ENCODE measurements at places on chromosomes 7 and 10.

GRCh38 chr10:44696496-44696895 is 214.6 kb upstream of the TMEM72 start:
- DNase-seq: no peak

GRCh38 chr10:14322526-14323188 is 8.1 kb downstream of the FRMD4A start:
- no peak for DNase-seq

- DNase-seq: no peak
Measured at GRCh38 chr10:91555455-91555854, 77.4 kb downstream of the PPP1R3C start.

- DNase-seq: no peak
Measured at GRCh38 chr7:144786522-144786921, 49.3 kb downstream of the TPK1 start.

- DNase-seq: no peak
Measured at GRCh38 chr7:47743965-47744591, 162.2 kb upstream of the TNS3 start.

GRCh38 chr10:96414303-96414702 is 55.5 kb upstream of the OPALIN start:
- no peak for DNase-seq

GRCh38 chr7:44469461-44470134 is 20.9 kb downstream of the NUDCD3 start:
- no peak for DNase-seq

DNA sequence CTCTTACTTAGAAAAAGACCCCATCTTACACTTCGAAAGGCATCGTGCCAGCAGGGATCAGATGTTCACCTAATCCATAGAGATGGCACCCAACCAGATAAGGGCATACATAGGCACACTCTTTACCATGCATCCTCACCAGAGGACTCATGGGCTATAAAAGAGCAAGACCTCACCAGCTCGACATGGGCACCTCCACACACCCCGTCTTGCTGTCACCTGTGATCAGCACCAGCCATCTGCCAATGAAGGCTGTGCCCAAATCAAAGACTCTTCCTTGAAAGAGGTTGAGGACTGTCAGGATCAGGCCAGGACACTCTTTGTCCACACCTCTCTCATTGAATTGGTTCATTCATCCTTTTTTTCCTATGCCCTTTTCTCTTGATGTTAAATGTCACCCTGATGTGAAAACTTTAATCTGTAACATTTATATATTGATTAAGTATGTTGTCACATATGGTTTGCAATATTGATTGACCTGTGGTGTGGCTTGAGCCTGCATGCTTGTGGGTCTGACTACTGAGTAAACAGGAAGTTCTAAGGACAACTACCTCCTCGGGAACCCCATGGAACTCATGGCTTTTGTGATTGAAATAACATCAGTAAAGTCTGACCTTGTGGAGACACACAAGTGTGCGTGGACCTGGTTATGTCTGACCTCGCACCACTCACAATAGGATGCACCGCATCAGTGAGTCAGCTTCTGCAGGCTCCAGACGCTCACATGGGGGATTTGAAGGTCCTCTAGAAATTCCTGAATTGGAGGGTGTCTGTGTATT is 75.5 kb downstream of the HTR5A start:
- DNase-seq: no peak

DNA sequence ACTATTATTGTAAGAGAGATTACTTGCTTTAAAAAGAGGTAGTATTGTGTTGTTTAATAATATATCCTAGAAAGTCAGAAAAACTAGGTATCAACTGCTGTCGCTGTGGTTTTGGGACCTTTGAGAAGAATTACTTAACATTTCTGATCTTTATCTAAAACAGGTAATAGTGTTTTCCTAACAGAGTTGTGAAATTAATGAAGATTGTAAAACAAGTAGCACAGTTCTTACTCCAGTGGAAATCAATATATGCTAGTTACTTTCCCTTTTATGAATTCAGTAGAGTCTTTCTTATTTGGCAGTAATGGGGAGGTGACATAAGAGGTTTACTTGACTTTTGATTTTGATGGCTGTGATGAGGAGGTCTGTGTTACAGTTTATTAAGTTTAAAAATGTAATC is 58.1 kb downstream of the KIF20B start:
- no peak for DNase-seq

DNA sequence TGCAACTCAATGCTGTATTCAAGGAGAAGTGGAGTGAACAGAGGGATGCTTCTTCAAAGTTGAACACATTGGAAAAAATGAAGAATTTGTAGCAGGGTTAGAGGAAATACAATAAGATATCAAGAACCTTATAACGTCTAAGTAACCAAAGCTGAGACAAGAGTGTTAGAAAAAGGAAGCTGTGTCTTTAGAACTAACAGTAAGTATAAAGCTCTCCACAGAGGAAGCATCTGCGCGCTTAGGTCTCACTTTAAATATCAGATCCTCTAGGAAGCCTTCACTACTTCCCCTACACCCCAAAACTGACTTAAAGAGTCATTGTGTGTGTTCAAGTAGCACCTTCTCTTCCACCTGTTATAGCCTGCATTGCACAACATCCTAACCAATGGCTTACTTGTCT is 43.0 kb downstream of the CH25H start:
- no peak for DNase-seq

DNA sequence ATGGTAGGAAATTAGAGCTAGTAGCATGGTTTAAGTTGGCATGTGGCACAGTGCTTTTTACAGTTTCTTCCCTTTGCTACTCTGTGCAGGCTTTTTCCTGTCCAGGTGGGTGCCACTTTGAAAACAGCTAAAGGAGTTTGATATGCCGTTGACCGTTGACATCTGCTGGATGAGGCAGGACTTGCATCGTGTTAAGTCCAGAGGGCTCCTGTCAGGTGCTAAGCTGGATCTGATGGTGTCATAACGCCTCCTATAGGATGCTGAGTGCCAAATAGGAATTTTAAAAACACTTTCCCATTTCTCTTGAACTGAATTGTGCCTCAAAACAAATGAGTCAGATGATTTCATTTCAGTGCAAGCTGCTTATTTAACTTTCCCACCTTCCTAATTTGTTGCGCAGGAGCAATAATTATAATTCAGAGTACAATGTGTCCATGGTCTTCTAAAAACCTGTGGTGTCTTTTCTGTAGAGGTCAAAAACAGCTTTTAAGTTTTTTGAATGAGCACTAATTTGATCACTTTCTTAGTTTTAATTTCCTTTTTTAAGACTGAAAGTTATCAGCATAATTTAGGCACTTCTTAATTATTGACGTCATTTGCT is 178.3 kb downstream of the CDCA7L start:
- peak; percentile 75 for DNase-seq

- DNase-seq: no peak
Measured at GRCh38 chr7:132345543-132346129, 230.6 kb downstream of the PLXNA4 start.

- no peak for DNase-seq
Measured at GRCh38 chr7:32206987-32207386, 136.8 kb upstream of the PDE1C start.

DNA sequence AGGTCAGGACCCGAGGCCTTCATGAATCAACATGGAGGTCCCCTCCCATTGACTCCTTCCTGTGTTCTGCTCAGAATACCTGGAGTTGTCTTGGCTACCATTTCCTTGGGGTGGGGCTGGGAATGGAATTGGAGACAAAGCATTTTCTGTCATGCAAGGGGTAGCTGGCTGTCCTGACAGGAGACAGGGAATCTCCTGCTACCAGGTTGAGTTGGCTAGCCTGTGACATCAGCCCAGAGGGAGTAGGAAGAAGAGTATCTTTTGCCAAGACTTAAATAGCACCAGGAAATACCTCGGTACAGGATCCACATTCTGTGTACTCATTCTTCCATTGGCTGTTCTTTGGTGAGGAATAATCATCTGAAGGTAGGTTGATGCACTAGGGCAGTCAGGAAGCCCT is 4.9 kb downstream of the ZDHHC16 start:
- DNase-seq: no peak

- peak; percentile 42 for DNase-seq
Measured at GRCh38 chr7:12951397-12951801, 264.0 kb downstream of the ARL4A start.

DNA sequence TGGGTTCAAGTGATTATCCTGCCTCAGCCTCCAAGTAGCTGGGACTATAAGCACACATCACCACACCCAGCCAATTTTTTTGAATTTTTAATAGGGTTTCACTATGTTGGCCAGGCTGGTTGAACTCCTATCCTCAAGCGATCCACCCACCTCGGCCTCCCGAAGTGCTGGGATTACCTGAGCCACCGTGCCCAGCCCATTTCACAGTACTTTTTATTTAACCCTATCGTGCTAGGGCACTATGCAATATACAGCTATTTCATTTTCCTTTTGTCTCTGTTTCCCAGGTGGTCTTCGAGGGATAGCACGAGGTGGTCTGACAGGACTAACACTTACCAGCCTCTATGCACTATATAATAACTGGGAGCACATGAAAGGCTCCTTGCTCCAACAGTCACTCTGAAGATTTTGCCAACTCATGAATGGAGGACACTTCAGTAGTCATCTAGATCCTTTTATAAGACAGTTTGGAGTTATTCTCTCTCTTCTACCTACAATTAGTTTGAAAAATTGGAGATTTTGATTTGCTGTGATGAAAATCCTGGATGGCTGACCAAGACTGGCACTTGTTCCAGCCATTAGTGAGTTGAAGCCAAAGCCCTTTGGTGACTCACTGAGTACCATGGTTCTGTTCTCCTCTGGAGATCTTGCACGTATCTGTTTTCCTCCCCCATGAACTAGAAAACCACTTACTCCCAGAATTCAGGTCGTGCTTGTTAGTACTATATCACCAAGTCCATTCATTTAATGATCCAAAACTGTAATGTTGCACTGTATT is 27.3 kb downstream of the NCOA4 start:
- no peak for DNase-seq

DNA sequence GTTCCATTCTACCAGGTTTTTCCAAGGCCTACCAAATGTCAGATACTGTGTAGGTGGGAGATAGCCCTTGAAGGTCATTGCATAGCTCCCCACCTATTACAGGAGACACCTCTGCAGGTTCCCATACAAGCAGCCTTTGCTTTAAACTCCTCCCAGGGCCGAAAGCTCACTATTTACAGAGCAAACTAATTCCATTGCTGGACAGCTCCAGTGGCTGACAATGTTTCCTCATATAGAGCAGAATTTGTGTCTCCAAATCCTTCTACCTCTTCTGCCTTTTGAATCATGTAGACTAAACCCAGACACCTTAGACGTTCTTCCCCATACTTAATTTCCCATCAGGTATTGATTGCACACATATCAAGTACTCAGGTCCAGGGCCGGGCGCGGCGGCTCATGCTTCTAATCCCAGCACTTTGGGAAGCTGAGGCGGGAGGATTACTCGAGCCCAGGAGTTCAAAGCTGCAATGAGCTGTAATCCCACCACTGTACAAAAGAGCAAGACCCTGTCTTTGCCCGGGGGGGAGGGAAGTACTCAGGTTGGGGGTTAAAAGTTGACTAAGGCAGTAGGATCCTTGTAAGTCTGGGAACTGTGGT is 2.1 kb downstream of the CNNM1 start:
- DNase-seq: no peak

DNA sequence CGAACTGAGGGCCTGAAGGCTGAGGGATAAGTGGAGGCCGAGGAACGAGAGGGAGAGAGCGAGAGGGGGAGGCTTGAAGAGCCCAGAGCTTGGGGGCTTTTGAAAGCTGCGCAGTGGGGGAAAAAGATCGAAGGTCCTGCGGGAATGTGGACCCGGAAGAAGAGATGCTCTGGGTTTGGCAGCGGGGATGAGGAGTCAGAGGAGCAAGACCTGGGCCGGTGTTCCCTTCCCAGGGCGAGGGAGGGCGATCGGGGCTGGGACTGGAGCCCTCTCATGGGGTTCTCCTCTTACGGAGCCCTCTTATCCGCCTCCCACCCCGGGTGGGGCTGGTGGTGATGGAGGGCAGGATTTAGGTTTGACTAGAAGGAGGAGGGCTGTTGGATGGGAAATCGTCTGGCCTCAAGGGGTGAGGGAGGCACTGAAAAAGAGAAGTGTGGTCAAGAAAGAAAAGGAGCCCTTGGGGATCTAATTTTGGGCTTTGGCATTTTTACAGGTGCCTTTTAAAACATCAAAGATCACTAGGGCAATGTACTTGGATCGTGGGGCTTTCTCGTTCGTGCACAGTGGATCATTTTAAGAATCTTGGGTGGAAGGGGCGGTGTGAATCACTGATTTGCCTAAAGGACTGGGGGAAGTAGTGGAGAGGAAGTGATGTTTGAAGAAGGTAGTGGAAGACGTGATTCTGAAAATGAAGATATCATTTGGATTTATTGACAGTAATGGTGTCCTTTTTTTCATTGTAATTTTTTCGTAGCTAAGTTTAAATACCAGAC is 637 bp downstream of the SAMD8 start:
- no peak for DNase-seq

DNA sequence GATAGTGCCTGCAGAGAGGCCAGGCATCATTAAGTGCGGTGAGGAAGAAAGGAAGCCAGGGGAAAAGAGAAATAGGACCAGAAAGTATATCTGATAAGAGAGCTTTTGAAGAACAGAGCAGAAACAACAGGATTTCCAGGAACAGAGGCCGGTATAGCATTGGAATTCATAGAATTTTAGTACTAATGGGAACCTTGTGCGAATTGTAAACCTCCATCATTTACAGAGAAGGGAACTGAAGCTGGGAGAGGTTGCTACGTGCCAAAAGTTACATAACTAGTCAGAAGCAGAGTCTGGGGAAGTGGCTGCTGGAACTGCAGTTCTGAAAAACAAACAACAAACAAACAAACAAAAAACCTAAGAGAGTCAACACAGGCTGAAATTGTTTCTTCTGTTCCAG is 5.4 kb upstream of the ZMYND11 start:
- no peak for DNase-seq

DNA sequence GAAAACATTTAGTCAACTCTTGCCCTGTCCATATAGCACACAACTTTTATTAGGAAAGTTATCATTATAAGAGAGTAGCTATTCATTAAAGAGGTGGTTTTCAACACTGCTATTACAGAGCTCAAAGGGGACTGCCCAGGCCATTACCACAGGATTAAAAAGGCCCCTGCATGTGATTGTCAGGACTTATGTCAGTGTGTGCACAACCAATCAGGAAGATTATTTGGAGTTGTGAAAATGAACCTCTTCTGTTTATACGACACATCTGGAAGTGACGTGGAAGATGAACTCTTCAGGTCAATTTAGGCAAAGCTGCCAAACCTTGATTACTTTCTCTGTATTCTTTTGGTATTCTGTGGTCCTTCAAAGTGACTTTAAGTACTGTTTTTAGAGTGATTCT is 14.7 kb downstream of the CCNY start:
- DNase-seq: no peak

DNA sequence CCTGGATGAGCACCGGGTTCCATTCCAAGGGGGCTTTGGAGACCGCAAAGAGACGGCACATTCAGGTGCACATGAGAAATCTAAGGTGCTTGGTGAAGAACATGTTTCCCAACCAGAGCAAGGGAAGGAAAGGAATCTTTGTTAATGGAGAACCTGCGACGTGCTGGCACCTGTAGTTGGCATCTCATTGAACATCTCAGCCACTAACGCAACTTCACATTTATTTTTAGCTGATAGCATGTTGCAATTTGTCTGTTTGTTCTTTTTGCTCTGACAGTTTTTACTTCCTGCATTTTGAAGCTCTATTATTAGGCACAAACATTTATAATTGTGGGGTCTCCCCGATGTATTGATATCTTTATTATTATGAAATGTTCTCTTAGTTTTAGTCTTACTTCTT is 316.7 kb downstream of the TCERG1L start:
- DNase-seq: no peak

All from Panc1 (cell line).